Activated CD4-positive, alpha-beta T cell treated with anti-CD3 and anti-CD28 coated beads for 36 hours (primary cell): ENCODE measurements at places on chromosomes 4 and X.
A peak's percentile ranks its signal among the peaks of the same experiment; 100 is the strongest.

DNA sequence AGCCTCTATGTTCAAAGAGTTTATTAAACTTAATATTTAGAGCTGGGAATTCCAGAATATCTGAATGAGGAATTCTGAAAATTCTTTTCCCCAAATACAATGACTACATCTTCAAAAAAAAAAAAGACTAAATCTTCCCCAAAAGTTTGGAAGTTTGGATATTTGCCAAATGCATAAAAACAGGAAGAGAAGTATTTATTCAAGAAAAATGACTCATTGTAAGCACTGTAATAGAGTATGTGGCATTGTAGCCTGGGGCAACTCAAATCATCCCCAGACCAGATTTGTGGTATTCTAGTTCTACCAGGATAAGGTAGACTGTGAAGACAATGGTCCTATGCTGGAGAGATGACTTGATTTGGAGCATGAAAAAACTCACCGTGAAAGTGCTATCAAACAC lies 78.5 kb upstream of the PDHA2 start:
- DNase-seq, result no peak

DNA sequence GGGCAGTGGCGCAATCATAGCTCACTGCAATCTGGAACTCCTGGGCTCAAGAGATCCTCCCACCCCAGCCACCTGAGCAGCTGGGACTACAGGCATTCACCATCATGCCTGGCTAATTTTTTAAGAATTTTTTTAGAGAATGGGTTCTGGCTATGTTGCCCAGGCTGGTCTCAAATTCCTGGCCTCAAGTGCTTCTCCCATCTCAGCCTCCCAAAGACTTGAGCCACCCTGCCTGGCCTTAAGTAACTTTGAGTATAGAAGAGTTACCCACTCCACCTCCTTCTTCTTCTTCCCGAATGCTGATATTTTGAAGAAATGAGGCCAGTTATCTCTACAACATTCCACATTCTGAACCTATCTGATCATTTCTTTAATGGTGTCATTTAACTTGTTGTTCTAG lies 72.4 kb upstream of the WWC2 start:
- no peak for DNase-seq

DNA sequence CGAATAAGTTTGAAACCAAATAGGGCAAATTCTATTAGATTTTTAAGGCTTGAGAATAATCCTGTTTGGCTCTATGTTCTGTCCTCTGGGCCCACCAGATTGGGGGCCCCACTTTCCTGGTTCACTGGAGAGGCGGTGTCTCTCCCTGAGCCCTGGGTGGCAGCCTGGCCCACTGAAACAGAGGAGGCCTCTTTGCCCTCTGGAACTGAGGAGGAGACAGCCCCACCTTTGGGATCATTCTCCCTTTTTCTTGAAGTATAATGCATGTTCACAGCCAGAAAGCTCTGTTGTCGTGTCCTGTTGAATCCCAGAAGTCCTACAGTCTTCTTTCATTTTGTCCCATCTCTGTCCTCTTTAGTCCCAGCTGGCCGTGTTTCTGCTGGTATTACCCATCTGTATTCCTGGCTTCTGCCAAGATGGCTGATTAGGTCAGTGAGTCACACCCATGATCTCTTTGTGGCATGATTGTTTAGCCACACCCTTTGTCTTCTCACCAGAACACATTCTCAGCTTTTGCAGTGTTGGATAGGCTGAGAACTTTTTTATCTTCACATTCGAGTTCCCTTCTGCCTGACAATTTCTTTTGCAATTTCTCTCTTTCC lies 8.1 kb upstream of the TBC1D25 start:
- no peak for DNase-seq

- no peak for DNase-seq
These were observed 262.3 kb downstream of the ARHGAP24 start for GRCh38 chr4:85737254-85737653.

GRCh38 chrX:108230574-108230973 lies 139.0 kb downstream of the ATG4A start:
- no peak for DNase-seq

DNA sequence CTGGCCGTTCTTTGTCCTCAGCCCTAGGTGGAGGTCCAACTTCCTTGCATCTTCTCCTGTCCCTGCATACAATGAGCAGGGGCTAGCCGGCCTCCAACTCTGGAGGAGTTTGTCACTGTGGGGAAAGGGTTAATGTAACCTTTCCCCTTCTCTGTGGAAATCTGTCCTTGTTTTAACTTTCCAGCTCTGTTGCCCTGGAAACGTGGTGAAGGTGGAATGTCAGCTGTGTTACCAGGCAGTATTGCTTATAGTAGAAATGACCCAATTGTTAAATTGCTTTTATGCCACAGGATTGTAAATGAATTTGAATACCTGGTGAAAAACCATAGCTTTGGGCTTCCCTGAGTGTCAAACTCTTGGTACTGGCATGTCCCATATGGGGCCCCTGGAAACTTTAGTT lies 131.6 kb upstream of the SCML1 start:
- DNase-seq, result no peak

- no peak for DNase-seq
These were observed 275.8 kb upstream of the TENM3 start for GRCh38 chr4:181967401-181967800.

DNA sequence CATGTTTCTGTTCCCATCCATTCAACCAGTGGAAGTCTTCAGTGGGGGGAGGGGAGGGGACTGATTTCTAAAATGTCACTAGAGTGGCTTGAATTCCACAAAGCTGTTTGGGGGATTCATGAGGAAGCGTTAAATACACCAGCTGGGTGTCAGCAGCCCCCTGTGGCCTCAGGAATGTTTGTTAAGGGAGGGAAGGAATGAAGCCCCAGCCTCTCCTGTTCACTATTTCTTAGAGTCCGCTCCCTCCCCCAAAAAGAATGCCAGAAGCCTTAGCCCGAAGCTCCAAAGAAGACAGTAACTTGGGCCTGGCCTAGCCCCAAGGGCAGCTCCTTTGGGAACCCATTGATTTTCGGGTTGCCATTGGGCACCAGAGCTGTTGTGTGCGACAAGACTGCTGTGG lies 3.3 kb downstream of the SHROOM2 start:
- DNase-seq, result no peak

- DNase-seq, result no peak
These were observed 2.9 kb upstream of the RAB41 start for GRCh38 chrX:70279081-70279480.

DNA sequence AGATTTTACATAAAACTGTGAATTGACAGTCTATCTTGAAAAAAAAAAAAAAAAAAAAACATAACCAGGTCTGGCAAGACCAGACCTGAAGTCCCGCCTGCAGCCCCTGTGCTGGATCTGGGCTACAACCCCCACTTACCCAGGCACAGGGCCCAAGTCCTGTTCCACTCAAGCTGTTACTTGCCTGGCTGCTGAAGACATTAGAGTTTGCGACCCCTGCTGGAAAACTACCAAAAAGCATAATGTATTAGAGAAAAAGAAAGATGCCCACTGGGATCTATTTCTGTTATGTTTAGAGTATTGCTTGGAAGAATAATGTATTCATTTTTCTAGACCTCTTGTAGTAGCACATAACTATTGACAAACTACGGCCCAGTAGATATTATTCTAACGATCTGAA lies 4.7 kb downstream of the HS3ST1 start:
- peak; percentile 41 for DNase-seq

GRCh38 chrX:24260842-24261550 lies 52.9 kb downstream of the SUPT20HL2 start:
- peak; percentile 62 for DNase-seq

- no peak for DNase-seq
These were observed 32.4 kb downstream of the MAGEC1 start for GRCh38 chrX:141936080-141936479.

GRCh38 chr4:26887143-26887542 lies 26.5 kb downstream of the STIM2 start:
- DNase-seq, result no peak

- DNase-seq, result no peak
These were observed 14.1 kb downstream of the FAM149A start for GRCh38 chr4:186118582-186118981.

- no peak for DNase-seq
These were observed 46.5 kb downstream of the REPS2 start for GRCh38 chrX:16992951-16993350.

- DNase-seq, result no peak
These were observed 39.7 kb downstream of the VEGFC start for GRCh38 chr4:176753049-176753448.

GRCh38 chr4:26942871-26943270 lies 82.2 kb downstream of the STIM2 start:
- DNase-seq, result no peak

GRCh38 chr4:151664289-151664688 lies 96.5 kb downstream of the GATB start:
- no peak for DNase-seq

DNA sequence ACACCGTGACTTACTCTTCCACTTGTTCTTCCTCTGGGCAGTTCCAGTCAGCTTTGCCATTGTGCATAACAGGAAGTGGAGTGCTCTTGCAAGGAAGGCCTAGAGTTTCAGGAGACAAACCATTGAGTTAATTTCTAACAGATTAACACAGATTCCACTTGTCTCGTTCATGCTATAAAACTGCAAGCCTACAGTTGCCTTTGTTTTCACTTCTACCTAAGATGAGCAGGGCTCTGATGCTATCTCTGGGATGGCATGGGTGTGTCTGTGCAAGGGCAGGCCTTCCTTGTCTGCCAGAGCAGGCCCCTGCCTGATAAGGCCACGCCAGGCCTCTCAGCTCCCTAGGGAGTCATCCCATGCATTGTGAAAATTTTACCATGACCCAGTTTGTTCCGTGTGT lies 67.7 kb upstream of the PGRMC2 start:
- no peak for DNase-seq

DNA sequence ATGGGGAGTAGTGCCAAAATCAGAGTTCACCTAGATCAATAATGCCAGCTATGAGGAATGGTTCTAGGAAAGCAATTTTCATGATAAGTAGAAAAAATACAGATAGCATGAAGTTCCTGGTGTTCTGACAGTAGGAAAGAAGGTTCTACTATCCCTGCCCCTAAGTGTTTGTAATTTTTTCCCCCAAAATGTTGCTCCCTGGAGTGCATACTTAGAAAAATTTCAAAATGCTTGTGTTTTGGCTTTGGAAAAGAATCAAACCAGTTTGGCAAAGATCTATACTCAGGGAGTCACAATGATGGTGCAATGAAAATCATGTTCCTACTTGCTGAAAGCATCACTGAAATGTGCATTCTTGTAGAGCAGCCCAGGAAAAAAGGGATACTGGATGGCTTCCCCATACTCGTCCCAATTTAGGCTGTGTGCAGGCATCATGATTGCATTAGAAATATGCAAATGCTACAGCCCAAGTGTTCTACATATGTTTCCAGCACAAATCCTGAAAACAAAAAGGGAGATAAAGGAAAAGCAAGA lies 74.7 kb downstream of the LPAR4 start:
- DNase-seq, result no peak

- DNase-seq, result no peak
These were observed 39.9 kb upstream of the SPIN2A start for GRCh38 chrX:57177070-57177469.

GRCh38 chrX:30822068-30822681 lies 66.9 kb downstream of the TAB3 start:
- no peak for DNase-seq

DNA sequence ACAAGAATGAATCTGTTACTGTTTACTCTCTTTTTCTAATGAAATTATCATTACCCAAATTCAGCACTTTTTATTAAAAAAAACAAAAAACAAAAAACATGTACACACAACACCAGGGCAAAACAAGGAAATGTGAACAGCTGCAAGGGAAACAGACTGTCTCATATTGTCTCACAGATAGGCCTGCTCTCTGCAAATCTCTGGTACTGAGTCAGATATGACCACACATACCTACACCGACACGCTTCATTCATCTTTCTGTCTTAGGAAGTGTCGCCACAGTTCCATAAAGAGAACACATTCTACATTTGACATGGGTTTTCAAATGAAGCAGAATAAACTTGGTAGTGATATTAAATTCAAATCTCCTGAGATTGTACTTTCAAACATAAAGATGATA lies 92.2 kb upstream of the GPR34 start:
- no peak for DNase-seq

GRCh38 chrX:136608295-136608933 lies 39.5 kb upstream of the CD40LG start:
- DNase-seq, result peak; percentile 79

DNA sequence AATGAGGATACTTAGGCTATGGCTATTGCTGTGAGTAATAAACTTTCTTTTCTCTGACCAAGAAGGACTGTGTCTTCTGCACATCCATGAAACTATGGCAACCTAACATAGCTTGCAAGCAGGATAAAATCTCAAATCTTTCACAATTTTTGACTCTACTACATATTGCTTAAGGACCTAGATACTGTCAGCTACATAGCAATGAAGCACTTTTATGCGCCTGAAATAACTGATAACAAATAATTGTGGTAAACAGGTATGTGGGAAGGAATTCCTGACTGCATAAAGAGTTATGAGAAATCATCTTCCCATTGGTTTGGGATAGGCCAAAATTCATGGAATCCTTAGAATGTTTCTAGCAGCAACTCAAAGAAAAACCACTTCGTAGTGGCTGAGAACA lies 41.2 kb upstream of the PDGFC start:
- DNase-seq, result no peak

DNA sequence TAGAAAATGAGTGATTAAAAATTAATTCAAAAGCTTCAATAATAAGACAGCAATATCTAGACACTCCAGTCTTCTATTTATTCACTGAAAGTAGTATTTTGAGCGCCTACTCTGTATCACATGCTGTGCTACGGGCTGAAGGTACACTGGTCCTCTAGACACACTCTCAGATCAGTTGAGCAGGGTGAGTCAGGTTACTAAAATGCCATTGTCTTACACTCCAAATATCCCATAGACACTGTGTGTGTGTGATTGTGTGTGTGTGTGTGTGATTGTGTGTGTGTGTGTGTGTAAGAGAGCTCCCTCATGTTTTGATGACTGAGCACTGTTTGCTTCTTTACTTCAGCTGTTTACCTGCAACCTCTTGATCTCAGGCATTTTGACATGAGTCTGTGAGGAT lies 342.8 kb upstream of the BOD1L1 start:
- DNase-seq, result no peak
